Ovary (tissue), 10 donors: ENCODE measurements at places on chromosomes 1 and 21. TPM values are rescaled to one million over a fixed set of nuclear protein-coding genes. Genes with fewer than 3 reads are reported as not detected.

GRCh38 chr1:108080448-108080847 lies 115.5 kb upstream of the VAV3 start:
- no peaks in the 10 kb centered on the region for H3K4me1 ChIP-seq
- H3K36me3 ChIP-seq = no peaks in the 10 kb centered on the region
- no peaks in the 10 kb centered on the region for H3K27me3 ChIP-seq
- DNase-seq = no peak

DNA sequence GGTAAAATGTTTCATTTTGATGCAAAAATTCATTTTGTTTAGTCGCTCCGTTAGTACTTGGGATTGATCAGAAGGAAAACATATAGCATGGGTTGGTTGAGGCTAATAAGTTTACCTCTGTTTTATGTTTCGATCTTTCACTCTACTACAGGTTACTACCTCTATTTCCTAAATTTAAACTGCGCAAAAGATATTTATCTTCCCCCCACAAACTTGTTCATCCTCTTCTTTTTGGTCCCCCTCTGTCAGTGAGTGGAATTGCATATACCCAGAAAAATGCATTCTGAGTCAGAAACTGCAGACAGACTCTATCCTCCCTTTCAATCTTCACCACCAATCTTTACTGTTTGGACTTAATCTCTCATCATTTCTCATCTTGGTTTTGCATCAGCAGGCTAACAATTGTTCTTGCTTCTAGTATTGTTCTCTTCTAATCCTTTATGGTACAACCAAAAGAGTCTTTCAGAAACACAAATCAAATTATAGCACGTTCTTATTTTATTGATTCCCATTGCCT lies 316.0 kb upstream of the ADGRL4 start:
- H3K4me3 ChIP-seq = no peak overlapping the region
- no peaks in the 10 kb centered on the region for H3K27me3 ChIP-seq
- no peaks in the 10 kb centered on the region for H3K4me1 ChIP-seq
- DNase-seq = no peak
- no peak overlapping the region for H3K27ac ChIP-seq

DNA sequence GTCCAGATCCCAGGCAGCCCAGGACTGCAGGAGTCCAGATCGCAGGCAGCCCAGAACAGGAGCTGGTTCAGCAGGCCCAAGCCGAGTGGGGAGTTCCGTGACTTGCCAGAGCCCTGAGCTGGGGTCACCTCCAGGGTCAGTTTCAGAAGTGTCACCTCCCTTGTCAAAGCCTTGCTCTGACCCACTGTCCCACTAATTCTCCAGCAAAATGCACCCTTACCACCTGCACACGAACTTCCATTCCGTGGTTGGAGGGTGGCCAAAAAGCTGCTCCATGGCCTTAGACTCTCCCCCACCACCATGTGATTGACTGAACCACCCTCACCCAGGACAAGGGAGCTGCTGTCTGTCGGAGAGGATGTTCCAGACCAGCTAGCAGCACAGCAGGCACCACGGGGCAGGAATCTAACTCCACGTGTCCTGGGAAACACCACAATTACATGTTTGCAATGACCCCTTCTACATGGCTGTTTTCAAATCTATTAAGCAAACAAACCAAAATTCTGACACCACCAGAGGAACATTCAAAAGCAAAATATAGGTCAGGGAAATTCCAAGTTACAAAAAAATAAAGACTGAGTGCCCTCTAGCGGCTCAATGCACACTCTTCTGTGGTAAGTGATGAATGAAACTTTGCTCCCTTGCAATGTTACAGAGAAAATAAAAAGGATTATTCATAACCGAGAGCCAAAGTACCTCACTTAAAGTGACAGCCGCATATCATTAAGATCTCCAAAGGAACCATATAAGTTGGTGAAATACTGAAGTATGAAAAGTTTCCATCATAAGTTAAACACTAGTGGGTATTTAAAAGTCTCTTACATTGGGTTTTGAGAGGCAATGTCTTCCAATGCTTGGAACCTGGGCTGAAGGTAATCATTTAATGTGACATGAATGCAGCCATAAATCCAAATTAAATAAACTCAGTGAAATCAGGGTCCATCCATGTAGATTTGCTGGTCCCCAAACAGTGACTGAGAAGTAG lies 76.3 kb downstream of the NPHP4 start:
- H3K27me3 ChIP-seq = no peaks in the 10 kb centered on the region
- no peaks in the 10 kb centered on the region for H3K36me3 ChIP-seq
- DNase-seq = peak; percentile 56
- H3K4me1 ChIP-seq = peaks cover 7% of the 10 kb centered on the region

- no peak overlapping the region for H3K27ac ChIP-seq
- H3K27me3 ChIP-seq = no peaks in the 10 kb centered on the region
- no peaks in the 10 kb centered on the region for H3K4me1 ChIP-seq
- H3K4me3 ChIP-seq = no peak overlapping the region
- DNase-seq = no peak
Observed at GRCh38 chr1:198878566-198878965, 239.7 kb downstream of the PTPRC start.

DNA sequence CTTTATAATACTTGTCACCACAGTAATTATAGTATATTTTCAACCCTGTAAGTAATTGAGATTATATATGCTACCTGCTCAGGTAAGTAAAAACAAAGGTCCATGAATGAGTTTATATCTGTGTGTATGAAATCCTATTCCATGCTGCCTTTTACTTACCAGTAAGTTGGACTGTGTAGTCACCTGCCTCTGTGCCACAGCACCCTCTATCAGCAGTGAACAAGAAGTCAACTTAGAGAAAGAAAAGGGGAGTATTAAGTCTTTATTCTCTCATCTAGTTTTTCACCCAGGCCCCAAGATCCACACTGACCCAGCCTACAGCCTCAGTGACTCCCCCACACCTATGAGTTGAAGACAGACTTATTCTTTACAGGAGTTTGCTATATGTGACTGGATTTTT lies 36.9 kb upstream of the IFI16 start:
- no peak overlapping the region for H3K4me3 ChIP-seq
- no peaks in the 10 kb centered on the region for H3K36me3 ChIP-seq
- H3K27me3 ChIP-seq = no peaks in the 10 kb centered on the region
- no peak for DNase-seq

DNA sequence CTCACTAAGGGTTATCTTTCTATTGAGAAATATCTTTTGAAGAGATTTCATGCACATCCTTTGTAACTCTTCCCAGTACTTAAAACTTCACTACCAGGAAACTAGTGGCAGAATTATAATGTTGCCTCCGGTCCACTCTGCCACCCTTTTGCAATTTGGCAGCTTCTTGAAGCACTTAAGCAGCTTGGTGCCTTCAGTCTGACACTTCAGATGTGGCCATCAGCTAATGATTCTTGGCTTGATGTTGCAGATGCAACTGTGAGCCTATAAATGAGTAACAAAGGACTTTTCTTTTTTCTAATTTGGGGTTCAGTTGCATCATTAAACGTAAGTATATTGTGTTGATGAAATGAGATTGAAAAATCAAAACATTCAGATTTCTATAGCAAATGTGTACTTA lies 187.5 kb upstream of the C21orf91 start:
- H3K36me3 ChIP-seq = no peaks in the 10 kb centered on the region
- no peak overlapping the region for H3K27ac ChIP-seq
- no peak for DNase-seq
- no peaks in the 10 kb centered on the region for H3K27me3 ChIP-seq
- no peaks in the 10 kb centered on the region for H3K4me1 ChIP-seq
- H3K4me3 ChIP-seq = no peak overlapping the region

DNA sequence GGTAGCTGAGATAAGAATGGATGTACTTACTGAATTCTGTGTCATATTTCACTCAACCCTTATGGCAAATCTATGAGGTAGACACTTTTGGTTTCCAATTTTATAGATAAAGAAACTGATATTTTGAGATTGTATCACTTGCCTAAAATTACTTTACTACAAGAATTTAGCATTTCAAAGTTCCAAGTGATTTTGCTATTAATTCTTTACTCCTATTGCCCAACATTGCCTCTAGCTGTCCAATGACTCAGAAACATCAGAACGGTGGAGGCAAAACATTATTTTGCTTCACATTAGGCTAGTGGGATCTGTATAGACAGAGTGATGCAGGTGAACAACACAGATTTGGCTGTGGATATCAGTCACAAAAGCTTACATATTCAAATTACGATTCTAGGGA lies 747.2 kb upstream of the NEGR1 start:
- H3K27ac ChIP-seq = no peak overlapping the region
- no peaks in the 10 kb centered on the region for H3K27me3 ChIP-seq
- no peak overlapping the region for H3K4me3 ChIP-seq
- no peaks in the 10 kb centered on the region for H3K4me1 ChIP-seq
- no peak for DNase-seq

GRCh38 chr1:171742577-171742922 lies 685 bp upstream of the VAMP4 start:
- H3K36me3 ChIP-seq = no peaks in the 10 kb centered on the region
- peak overlapping the region; percentile 77 for H3K4me3 ChIP-seq
- H3K4me1 ChIP-seq = peaks cover 5% of the 10 kb centered on the region
- peak overlapping the region; percentile 71 for H3K27ac ChIP-seq
- no peaks in the 10 kb centered on the region for H3K27me3 ChIP-seq

- H3K27ac ChIP-seq = no peak overlapping the region
- H3K36me3 ChIP-seq = no peaks in the 10 kb centered on the region
- no peak for DNase-seq
- H3K27me3 ChIP-seq = no peaks in the 10 kb centered on the region
Observed at GRCh38 chr1:110242731-110243130, 32.6 kb downstream of the KCNC4 start.

DNA sequence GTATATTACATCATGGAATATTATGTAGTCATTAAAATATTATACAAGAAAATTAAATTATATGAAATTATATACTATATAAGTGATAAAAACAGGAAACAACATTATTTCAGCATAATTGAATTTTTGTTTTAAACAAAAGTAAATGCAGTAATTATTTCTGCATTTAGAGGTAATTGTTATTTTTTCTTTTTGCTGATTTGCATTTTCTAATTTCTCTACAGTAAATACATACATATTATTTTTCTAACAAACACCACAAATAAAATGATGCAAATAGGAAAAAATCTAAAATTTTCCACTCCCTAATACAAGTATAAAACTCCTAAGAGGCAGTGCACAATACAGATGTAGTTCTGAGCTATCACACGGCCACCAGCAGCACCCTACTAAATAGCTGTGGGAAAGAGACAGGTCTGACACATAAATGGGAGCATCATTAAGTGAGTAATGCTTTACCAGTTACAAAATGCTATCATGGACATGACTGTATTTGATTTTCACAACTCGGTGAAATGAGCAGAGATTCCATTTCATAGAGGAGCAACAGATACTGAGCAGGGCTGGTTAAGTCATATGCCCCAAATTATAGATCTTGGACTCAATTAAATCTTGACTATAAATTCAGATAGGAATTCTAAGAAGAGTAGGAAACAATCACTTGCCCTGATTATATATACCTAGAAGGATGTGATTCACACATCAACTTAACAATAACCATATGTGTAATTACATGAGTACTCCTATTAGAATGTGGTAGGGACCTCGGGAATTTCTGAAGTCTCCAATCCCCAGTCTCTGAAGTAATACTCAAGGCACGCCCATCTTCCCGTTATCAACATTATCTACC lies 49.0 kb downstream of the NRIP1 start:
- H3K36me3 ChIP-seq = no peaks in the 10 kb centered on the region
- no peaks in the 10 kb centered on the region for H3K27me3 ChIP-seq
- no peak overlapping the region for H3K27ac ChIP-seq
- no peak overlapping the region for H3K4me3 ChIP-seq
- no peaks in the 10 kb centered on the region for H3K4me1 ChIP-seq
- no peak for DNase-seq

GRCh38 chr1:217088521-217089284 lies 365.5 kb upstream of the ESRRG start:
- peaks cover 4% of the 10 kb centered on the region for H3K4me1 ChIP-seq
- H3K27me3 ChIP-seq = no peaks in the 10 kb centered on the region
- no peak overlapping the region for H3K27ac ChIP-seq

- no peak overlapping the region for H3K4me3 ChIP-seq
- no peak overlapping the region for H3K27ac ChIP-seq
- no peaks in the 10 kb centered on the region for H3K27me3 ChIP-seq
- DNase-seq = no peak
- no peaks in the 10 kb centered on the region for H3K36me3 ChIP-seq
- H3K4me1 ChIP-seq = peaks cover 1% of the 10 kb centered on the region
Observed at GRCh38 chr1:111198836-111199235, 1.6 kb downstream of the DENND2D start.

GRCh38 chr1:108570998-108571401 lies 11.1 kb downstream of the EEIG2 start:
- no peaks in the 10 kb centered on the region for H3K27me3 ChIP-seq
- no peak for DNase-seq
- H3K4me3 ChIP-seq = no peak overlapping the region
- H3K27ac ChIP-seq = no peak overlapping the region

DNA sequence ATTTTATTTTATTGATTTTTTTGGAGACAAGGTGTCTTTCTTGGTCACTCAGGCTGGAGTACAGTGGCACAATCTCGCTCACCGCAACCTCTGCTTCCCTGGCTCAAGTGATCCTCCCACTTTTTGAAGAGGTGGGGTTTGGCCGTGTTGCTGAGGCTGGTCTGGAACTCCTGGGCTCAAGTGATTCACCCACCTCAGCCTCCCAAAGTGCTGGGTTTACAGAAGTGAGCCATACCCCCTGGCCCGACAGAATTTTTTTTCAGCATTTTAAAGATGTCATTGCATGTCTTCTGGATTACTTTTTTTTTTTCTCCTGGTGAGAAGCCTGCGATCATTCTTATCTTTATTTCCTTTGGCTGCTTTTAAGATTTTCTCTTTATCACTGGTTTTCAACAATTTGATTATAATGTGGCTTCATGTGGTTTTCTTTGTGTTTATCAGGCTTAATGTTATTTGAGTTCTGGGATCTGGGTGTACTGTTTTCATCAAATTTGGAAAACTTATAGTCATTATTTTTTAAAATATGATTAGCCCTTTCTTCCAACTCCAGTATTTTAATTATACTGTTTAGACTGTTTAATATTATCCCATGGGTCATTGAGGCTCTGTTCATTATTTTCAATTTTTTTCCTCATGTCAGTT lies 23.1 kb upstream of the PTBP2 start:
- no peaks in the 10 kb centered on the region for H3K36me3 ChIP-seq
- DNase-seq = no peak
- no peaks in the 10 kb centered on the region for H3K4me1 ChIP-seq
- H3K4me3 ChIP-seq = no peak overlapping the region
- no peaks in the 10 kb centered on the region for H3K27me3 ChIP-seq
- no peak overlapping the region for H3K27ac ChIP-seq

The MROH7 gene
- 6.3 TPM for total RNA-seq

The NPPB gene
- not detected for total RNA-seq

The C2CD4D gene
- not detected for total RNA-seq

The ANKRD65 gene
- total RNA-seq = 20.9 TPM
